ENCODE measurements at places on chromosomes 7 and 10.

GRCh38 chr10:86481761-86482160 is 39.8 kb downstream of the WAPL start:
- no peak for DNase-seq

- DNase-seq, result no peak
Observed at GRCh38 chr7:112459645-112460044, 9.4 kb downstream of the IFRD1 start.

DNA sequence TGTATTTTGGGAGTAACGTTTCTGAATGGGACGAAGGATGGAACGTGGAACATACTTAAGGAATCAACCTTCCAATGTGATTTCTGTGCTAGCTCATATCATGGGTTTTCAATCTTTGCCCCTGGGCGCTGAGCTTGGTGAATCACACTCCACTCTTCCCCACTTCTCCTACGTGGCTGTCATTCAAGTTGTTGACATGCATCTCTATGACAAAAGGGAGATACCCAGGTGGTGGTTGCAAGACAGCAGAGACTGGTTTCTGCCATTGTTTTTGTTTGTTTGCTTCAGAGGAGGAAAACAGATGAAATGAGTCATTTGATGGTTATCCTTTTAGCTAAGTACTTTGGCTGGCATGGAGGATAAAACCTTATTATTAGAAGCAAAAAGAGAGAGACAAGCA is 573.9 kb downstream of the GATA3 start:
- no peak for DNase-seq

DNA sequence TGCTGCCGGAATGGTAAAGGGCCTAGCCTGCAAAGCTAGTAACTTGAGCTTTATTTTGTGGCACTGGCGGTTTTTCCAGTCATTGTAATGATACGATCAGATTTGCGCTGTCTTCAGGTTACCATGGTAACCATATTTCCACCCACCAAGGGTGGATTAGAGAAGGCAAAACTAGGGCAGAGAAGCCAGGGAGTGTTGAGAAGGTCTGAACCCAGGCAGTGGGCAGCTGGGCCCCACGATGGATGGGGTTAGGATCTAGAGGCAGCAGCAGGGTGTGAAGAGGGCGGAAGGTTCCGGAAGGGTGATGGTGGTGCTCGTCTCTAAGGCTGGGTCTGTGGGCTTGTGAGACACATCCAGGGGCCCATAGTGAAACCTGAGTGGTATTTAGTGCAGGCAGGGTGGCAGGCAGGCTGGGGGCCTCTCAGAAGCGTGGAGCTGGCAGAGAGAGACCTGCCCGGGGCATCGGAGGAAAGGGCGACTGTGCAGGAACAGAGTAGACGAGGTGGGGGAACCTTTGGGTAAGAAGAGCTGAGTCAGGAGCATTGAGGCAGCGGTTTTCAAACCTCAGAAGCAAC is 87.9 kb upstream of the GTF2I start:
- no peak for DNase-seq

DNA sequence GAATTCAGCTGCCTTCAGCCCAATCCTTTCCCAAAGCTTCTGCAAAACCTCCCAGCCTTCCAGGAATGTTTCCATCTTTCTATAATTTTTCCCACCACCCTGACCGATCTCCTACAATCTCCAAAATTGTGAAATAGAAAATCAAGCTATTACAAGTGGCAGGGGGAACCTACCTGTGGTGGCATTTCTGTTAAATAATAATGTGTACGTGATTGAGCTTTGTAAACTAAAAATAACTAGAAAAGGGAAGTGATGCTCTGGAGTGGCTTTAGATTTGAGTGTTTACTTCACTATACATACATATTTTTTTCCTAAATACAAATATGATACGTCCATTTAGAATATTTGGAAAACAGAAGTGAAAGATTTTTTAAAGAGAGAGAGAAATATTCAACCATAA is 593.6 kb downstream of the GRM8 start:
- no peak for DNase-seq

- no peak for DNase-seq
Observed at GRCh38 chr7:123538189-123538714, 3.9 kb upstream of the IQUB start.

DNA sequence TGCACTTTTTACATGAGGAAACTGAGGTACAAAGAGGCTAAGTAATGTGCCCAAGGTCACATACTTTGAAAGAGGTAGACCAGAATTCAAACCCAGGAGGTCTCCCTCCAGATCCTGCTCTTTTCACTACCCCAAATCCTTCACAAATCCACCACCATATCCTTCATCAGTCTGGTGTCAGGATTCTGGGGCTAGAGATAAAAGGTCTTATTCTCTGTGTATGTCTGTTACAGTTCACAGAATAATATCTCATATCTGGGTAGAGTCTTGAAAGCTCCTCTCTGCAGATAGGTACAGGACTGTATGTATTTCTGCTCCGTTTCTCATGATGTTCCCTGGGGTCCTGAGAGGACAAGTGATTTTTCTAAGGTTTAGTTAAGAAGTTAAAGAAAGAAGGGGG is 4.9 kb downstream of the PIK3CG start:
- DNase-seq, result no peak

- no peak for DNase-seq
Observed at GRCh38 chr7:160958-161725, 31.2 kb upstream of the FAM20C start.

DNA sequence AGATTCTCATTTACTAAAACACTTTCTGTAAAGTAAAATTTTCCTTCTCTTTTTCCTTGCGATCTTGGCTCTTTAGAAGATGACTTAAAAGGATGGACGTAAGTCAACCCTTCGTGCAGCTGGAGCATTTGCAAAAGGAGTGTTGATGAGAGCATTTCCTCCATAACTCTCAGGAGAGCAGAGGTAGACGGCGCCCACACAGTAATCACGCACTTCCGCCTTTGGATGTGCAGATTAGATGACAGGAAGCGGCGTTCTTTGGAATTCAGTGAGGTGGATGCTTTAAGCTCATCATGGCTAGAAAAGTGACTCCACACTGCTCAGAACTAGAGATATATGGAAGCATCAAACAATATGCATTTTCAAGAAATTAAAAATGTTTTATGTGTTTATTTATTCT is 43.0 kb upstream of the NPS start:
- DNase-seq, result no peak

DNA sequence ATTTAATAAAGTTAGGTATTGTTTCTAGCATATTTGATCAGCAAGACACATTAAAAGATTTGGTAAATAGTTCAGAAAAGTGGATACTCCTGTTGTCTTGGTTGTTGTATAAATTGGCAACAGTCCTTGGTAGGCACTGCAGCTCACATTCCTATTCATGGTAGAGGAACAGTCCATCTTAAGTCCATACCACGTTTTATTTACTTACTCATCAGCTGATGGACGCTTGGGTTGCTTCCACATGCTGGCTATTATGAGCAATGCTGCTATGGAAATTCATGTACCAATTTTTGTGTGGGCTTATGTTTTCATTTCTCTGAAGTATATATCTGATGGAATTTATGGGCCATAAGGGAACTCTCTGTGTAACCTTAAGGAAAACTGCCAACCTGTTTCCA is 43.3 kb downstream of the C10orf120 start:
- DNase-seq, result no peak

DNA sequence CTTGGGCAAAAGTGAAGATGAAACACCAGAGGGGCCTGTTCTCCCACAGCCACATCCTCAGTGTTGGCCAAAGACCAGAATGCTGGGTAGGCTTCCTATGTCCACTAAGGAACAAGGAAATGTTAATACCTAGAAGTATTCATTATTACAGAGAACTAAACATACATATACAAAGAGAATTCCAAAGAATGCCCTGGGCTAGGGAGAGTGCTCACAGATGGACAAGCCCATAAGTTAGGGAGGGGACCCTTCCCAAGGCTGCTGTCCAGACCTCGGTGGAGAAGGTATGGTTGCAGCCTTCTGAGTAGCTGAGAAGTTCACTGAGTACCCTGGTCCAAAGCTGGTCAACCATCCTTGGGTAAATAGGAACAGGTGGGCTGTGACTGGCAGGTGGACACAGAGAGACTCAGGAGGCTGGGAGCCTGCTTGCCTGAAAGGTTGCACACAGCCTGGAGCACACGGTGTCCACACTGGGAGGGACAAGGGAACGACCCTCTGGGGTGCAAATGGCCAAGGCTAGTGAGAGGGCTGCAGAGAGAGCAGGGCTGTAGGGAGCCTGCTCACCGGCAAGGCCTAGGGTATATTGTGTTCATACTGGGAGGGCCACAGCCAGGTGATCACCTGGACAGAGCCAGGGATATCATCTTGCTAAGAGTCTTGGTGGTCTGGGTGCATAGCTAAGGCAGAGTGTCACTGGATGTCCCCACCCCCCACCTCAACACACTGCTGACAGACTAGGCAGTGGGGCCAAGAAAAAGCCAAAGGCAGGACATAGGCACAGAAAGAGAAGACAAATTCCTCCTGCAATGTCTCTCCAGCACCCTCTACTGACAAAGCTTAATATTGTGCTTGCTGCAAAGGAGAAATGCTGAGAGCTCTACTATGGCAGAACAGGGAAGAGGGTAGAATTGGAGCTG is 40.3 kb downstream of the CPVL start:
- DNase-seq, result no peak

- DNase-seq, result no peak
Observed at GRCh38 chr7:155830961-155831806, 18.9 kb upstream of the SHH start.

DNA sequence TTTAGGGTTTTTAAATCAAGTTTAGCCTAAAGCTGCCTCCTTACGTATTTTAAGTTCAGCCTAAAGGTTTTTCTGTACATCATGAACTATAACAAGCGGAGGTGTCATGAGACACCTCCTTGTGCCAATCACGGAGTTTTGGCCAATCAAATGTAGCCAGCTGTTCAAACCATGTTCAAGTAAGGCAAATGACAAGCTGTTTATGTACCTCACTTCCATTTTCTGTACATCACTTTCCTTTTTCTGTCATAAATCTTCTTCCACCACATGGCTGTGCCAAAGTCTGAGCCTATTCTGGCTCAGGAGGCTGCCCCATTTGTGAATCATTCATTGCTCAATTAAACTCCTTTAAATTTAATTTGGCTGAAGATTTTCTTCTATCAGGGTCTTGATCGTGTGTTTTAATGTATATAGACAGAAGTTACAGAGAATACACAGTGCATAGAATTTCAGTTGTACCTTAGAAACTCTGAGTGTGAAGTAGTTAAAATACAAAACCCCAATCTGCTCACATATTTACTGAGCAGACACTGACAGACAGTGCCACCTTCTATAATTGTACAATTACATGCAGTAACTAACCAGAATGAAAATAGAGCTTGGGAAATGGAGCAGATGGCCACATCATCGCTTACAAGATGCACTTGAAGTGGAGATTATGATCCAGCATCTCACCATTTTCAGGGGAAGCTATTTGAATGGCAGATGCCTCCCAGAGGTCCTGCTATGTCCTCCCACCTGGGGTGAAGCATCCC is 76.9 kb upstream of the LANCL2 start:
- DNase-seq, result no peak

DNA sequence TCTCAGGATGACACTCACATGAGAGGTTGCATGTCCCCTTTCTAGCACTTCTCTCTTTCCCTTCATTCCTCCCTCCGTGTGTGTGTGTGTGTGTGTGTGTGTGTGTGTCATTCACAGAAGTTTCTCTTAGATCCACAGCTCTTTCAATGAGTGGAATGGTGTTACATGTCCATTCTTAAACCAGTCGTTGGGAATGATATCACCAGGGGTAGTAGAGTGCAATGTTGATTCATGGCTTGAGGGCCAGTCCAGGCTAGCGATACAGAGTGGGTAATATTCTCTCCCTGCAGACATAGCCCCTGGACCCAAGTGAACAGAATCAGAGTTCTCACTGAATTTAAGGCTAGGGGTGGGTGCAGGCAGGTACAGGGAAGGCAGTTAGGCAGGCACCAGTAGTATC is 187.8 kb downstream of the SDK1 start:
- DNase-seq, result no peak

- no peak for DNase-seq
Observed at GRCh38 chr10:83820033-83820432, 319.3 kb upstream of the GHITM start.

GRCh38 chr7:80879849-80880248 is 39.0 kb downstream of the SEMA3C start:
- no peak for DNase-seq

DNA sequence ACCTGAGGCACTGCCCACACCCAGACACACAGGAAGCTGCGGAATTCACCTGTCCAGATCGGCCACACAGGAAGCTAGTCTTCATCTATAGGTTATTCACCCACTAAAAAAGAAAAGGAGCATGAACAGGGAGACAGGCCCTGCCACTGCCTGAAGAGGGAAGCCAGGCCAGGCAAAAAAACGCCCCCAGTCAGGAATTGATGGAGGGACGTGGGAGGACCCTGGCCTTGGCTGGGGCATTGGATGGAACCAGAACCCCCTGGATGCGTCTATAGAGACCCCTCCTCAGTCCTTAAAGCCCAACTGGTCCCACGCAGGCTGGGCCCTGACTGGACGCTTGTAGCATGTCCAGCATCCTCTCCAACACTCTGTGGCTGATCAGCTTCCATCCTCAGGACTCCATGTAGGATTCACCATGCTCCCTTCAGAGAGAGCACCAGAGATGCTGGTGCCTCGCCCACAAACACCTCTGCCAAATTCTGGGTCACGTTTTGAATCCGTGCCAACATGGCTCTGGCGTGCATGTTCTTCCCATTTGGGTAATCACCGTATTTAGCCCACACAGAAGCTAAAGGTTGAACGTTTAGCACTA is 259.3 kb upstream of the TCERG1L start:
- no peak for DNase-seq

DNA sequence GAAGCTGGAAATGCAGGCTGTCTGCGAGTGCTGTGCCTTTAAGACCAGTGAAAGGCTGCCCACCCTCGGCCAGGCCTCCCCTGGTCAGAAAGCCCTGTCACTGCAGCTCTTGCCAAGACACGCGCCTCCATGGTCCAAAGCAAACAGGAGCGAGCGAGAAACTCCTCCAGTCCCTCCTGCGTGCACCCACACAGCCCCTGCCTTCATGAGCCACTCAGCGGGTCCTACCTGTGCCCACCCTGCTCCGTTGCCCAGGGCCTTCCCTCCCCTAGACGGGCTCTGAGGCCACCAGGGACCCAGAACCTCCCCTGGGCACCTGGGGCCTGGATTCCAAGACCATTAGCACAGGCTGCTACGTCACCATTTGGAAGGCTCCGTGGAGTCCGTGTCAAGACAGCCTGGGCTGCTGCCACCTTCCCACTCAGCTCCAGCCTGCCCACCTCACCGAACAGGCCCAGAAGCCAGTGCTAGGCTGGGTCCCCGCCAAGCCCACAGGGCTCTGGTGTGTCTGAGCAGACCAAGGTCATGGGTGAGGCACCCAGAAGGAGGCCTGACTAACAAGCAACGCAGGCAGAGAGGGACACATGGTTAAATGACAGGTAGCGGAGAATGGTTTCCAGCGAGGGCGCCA is 144.5 kb downstream of the NEURL1 start:
- no peak for DNase-seq

GRCh38 chr7:103698064-103698463 is 252.1 kb upstream of the SLC26A5 start:
- DNase-seq, result no peak

- no peak for DNase-seq
Observed at GRCh38 chr10:91000470-91000869, 79.6 kb upstream of the ANKRD1 start.

GRCh38 chr7:147540743-147541142 is 1049.8 kb upstream of the C7orf33 start:
- DNase-seq, result no peak

All from activated naive CD4-positive, alpha-beta T cell (primary cell).